ENCODE measurements at places on chromosomes 7 and 10.

DNA sequence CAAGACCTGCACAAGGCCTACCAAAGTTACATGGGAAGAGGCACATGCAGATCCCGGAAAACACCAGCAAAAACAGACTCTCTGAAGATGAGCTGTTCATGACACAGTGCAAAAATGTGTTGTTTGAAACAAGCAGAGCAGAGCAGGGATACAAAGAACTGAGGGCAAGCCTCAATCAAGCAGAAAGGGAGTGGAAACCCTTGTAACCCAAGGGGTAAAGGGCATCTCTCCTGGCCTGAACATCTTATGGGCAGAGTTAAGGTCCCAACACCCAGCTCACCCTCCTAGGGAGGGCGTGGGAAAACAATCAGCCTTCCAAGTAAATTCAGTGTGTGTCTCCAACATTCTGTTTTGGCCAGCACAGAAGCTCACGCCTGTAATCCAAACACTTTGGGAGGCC lies 10.5 kb downstream of the PSPH start:
- DNase-seq: no peak

GRCh38 chr7:35975851-35976454 lies 175.1 kb downstream of the SEPTIN7 start:
- peak; percentile 85 for DNase-seq

DNA sequence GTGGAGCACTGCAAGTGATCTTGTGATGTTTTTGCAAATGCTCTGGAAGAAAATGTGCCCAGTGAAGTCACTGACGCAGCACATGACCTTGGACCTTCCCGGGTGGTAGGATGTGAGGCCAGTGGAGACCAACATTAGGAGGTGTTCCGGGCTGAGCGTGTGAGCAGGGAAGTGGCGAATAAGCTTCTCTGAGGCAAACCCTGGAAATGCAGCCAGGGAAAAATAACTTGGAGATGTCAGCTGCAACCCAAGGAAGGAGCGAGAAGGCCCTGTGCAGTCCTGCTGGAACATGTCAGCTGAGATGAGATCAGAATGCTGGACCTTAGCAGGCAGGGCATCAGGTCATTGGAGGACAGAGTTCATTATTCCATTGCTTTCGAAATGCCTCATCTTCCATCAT lies 18.6 kb upstream of the SDK1 start:
- no peak for DNase-seq

- no peak for DNase-seq
Measured at GRCh38 chr7:30521532-30521931, 16.9 kb upstream of the GGCT start.

GRCh38 chr10:108184114-108184513 lies 1019.6 kb upstream of the SORCS1 start:
- no peak for DNase-seq

DNA sequence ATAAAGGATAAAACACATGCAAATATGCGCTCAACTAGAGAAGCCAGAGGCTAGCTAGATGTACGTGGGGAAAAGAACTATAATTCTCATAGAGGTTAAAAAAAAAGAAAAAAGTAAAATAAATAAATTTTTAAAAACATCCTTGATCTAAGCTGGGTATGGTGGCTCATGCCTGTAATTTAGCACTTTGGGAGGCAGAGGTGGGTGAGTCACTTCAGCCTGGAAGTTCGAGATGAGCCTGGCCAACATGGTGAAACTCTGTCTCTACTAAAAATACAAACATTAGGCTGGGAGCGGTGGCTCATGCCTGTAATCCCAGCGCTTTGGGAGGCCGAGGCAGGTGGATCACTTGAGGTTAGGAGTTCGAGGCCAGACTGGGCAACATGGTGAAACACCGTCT lies 18.6 kb upstream of the HSPA12A start:
- DNase-seq: no peak

GRCh38 chr10:70233109-70233938 lies at the start of gene PPA1:
Gene PPA1, minus strand, starts transcription at chr10:70233429. Its CDS starts 102 bp downstream, at chr10:70233327.
- peak; percentile 96 for DNase-seq
